Uterus (tissue), 4 donors: ENCODE measurements at places on chromosomes 7 and 10. TPM values are rescaled to one million over a fixed set of nuclear protein-coding genes. Genes with fewer than 3 reads are reported as not detected.

The CPA2 gene
- total RNA-seq: 1.2 TPM

The ATRNL1 gene
- total RNA-seq: 211 TPM

The METTL27 gene
- not detected for total RNA-seq

The TRIM73 gene
- total RNA-seq: 15.6 TPM

The CALML5 gene
- not detected for total RNA-seq

The FGFR2 gene
- total RNA-seq: 157 TPM

The MUC12 gene
- not detected for total RNA-seq

The CARD11 gene
- 0.95 TPM for total RNA-seq

The INSYN2A gene
- not detected for total RNA-seq

The WNT8B gene
- total RNA-seq: not detected

The MSMB gene
- not detected for total RNA-seq

DNA sequence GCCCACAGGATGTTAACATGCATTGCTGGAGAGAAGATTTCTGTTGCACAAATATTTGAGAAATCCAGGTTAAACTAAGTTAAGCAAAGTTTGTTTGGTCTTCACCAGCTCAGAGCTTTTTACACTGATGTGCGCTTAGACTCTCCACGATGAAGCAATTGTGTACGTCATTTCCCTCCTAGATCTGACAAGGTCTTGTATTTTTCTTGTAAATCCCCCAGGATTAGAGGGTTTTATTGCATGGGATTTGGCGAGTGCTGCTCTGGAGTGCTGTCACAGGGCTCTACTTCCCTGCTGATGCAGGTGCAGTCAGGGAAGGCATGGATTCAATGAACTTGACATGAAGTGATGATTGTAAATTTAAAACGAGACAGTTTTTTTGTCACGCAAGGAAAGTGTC, 173.3 kb downstream of the PDE1C start:
- H3K27me3 ChIP-seq: no peaks in the 10 kb centered on the region
- peaks cover 3% of the 10 kb centered on the region for H3K36me3 ChIP-seq
- H3K4me1 ChIP-seq: no peaks in the 10 kb centered on the region
- DNase-seq: no peak
- no peak overlapping the region for H3K27ac ChIP-seq

GRCh38 chr7:73847941-73848723, 5.8 kb upstream of the METTL27 start:
- no peak overlapping the region for H3K4me3 ChIP-seq
- no peaks in the 10 kb centered on the region for H3K36me3 ChIP-seq
- no peak for DNase-seq
- peak overlapping the region; percentile 96 for H3K27ac ChIP-seq

- H3K27ac ChIP-seq: peak overlapping the region; percentile 73
- H3K27me3 ChIP-seq: no peaks in the 10 kb centered on the region
- H3K36me3 ChIP-seq: no peaks in the 10 kb centered on the region
- no peak overlapping the region for H3K4me3 ChIP-seq
- no peaks in the 10 kb centered on the region for H3K4me1 ChIP-seq
- DNase-seq: no peak
Observed at GRCh38 chr7:159067576-159068487, 76.8 kb downstream of the VIPR2 start.

DNA sequence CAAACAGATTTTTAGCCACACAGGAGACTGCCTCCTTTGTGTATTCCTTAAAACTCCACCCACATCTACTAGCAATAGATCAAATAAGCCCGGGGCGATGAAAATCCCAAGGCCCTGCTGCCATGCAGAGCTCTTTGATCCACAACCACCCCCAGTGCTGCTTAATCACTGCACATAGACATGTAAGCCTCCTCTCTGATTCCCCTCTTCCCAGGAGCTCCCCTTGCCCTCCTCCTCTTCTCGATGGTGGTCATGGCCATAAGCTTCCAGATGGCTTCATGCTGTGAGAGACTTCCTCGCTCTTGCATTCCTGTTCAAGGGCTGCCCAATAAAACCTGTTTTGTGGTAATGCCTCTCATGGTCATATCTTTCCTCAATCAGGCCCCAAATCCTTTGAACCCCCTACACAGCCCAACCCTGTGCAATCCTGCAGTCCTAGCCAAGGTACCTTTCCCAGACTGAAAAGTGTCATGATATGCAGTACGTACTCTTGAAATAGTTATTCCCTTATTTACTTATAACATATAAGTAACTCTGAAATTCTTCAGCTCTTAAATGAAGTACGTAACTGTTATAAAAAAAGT, 158.5 kb downstream of the CACNA2D1 start:
- H3K4me3 ChIP-seq: no peak overlapping the region
- DNase-seq: no peak
- no peak overlapping the region for H3K27ac ChIP-seq
- no peaks in the 10 kb centered on the region for H3K27me3 ChIP-seq
- H3K36me3 ChIP-seq: no peaks in the 10 kb centered on the region

DNA sequence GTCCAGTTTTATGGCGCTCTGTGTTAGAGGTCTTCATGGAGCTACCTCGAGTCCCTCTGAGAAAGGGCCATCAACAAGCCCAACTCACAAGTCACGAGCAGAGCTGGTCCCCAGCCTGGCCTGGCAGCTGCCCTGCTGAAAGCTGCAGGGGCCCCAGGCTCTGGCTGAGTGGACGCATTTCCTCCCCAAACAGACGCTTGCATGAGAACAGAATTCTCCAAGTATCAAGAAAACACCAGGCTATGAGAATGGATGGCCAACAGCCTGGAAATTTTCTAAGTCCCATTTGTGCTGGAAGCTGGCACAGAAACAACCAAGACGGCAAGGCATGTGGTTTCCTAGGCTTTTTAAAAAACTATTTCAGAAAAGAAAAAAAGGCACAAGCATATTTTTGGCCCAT, 114.8 kb downstream of the FAM53B start:
- H3K27me3 ChIP-seq: no peaks in the 10 kb centered on the region
- peak overlapping the region; percentile 35 for H3K27ac ChIP-seq
- DNase-seq: no peak
- no peaks in the 10 kb centered on the region for H3K36me3 ChIP-seq

- H3K36me3 ChIP-seq: no peaks in the 10 kb centered on the region
- H3K4me3 ChIP-seq: no peak overlapping the region
- DNase-seq: peak; percentile 27
- H3K27me3 ChIP-seq: no peaks in the 10 kb centered on the region
Observed at GRCh38 chr7:73742753-73743641, 4.4 kb upstream of the ABHD11 start.

GRCh38 chr10:13767676-13768178, 181.0 kb downstream of the PRPF18 start:
- H3K4me3 ChIP-seq: no peak overlapping the region
- no peak overlapping the region for H3K27ac ChIP-seq
- H3K4me1 ChIP-seq: no peaks in the 10 kb centered on the region
- H3K36me3 ChIP-seq: no peaks in the 10 kb centered on the region
- DNase-seq: no peak

DNA sequence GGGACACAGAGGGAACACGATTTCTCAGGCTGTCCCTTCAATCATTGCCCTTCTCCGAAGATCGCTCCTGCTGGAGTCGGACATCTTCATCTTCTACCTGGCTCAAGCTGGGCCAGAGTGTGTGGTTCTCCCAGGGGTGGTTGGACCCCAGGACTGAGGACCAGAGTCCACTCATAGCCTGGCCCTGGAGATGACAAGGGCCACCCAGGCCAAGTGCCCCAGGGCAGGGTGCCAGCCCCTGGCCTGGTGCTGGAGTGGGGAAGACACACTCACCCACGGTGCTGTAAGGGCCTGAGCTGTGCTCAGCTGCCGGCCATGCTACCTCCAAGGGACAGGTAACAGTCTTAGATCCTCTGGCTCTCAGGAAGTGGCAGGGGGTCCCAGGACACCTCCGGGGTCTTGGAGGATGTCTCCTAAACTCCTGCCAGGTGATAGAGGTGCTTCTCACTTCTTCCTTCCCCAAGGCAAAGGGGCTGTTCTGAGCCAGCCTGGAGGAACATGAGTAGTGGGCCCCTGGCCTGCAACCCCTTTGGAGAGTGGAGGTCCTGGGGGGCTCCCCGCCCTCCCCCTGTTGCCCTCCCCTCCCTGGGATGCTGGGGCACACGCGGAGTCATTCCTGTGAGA, 23.3 kb downstream of the TBATA start:
- DNase-seq: no peak
- H3K4me3 ChIP-seq: no peak overlapping the region
- H3K27me3 ChIP-seq: no peaks in the 10 kb centered on the region
- no peaks in the 10 kb centered on the region for H3K36me3 ChIP-seq
- H3K27ac ChIP-seq: no peak overlapping the region

GRCh38 chr10:116115036-116115641, 157.9 kb downstream of the GFRA1 start:
- DNase-seq: no peak
- H3K36me3 ChIP-seq: no peaks in the 10 kb centered on the region
- H3K4me3 ChIP-seq: no peak overlapping the region
- no peak overlapping the region for H3K27ac ChIP-seq

DNA sequence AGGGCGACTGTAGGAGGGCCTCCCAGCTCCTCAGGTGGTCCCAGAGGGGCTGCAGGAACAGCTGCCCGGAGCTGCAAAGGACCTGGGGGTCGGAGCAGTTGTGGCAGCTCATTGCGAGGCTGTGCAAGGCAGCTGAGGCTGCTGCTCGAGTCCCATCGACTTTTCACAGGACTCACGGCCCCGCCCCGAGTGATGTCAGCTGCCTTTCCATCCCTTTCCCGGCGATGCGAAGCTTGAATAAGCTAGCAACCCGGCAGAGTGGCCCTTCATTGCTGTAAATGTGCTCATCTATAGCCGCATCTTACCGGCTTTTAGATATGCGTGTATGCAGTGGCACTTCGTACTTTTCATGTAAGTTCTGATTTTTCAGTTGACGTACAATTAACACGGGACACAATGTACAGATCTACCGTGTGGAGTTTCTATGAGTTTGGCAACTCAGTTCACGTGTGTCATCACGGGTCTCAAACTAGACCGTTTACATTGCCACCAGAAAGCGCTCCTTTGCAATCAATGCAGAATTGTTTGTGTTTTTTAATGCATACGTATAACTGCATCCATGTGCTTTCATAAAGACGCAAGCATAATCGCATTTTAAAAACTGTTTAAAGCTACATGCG, at the start of gene CH25H:
TSS of gene CH25H (minus strand) at position 137 of the 620 bp plus-strand sequence. CDS start at position 112, 25 bp downstream.
- peak; percentile 80 for DNase-seq
- H3K4me3 ChIP-seq: peak within 1 kb of the TSS; percentile 41
- no peaks in the 10 kb centered on the region for H3K27me3 ChIP-seq

GRCh38 chr7:39152701-39153100, 175.0 kb downstream of the POU6F2 start:
- no peaks in the 10 kb centered on the region for H3K4me1 ChIP-seq
- H3K4me3 ChIP-seq: no peak overlapping the region
- H3K36me3 ChIP-seq: no peaks in the 10 kb centered on the region
- H3K27ac ChIP-seq: no peak overlapping the region
- H3K27me3 ChIP-seq: no peaks in the 10 kb centered on the region

GRCh38 chr10:123945325-123945920, 53.8 kb upstream of the CPXM2 start:
- H3K4me3 ChIP-seq: no peak overlapping the region
- DNase-seq: no peak
- H3K27ac ChIP-seq: no peak overlapping the region
- no peaks in the 10 kb centered on the region for H3K27me3 ChIP-seq
- H3K36me3 ChIP-seq: no peaks in the 10 kb centered on the region

GRCh38 chr10:95513008-95513589, 48.1 kb downstream of the SORBS1 start:
- H3K27ac ChIP-seq: peak overlapping the region; percentile 95
- no peak for DNase-seq
- H3K4me1 ChIP-seq: peaks cover 5% of the 10 kb centered on the region
- H3K4me3 ChIP-seq: no peak overlapping the region
- H3K27me3 ChIP-seq: no peaks in the 10 kb centered on the region
- H3K36me3 ChIP-seq: no peaks in the 10 kb centered on the region

- H3K36me3 ChIP-seq: no peaks in the 10 kb centered on the region
- H3K27me3 ChIP-seq: no peaks in the 10 kb centered on the region
- no peak overlapping the region for H3K27ac ChIP-seq
- DNase-seq: no peak
- peaks cover 5% of the 10 kb centered on the region for H3K4me1 ChIP-seq
Observed at GRCh38 chr10:3194871-3195270, 22.3 kb upstream of the PITRM1 start.

- H3K4me3 ChIP-seq: no peak overlapping the region
- H3K36me3 ChIP-seq: no peaks in the 10 kb centered on the region
- no peak for DNase-seq
- H3K27ac ChIP-seq: no peak overlapping the region
Observed at GRCh38 chr10:4329225-4329624, 496.8 kb upstream of the AKR1E2 start.

DNA sequence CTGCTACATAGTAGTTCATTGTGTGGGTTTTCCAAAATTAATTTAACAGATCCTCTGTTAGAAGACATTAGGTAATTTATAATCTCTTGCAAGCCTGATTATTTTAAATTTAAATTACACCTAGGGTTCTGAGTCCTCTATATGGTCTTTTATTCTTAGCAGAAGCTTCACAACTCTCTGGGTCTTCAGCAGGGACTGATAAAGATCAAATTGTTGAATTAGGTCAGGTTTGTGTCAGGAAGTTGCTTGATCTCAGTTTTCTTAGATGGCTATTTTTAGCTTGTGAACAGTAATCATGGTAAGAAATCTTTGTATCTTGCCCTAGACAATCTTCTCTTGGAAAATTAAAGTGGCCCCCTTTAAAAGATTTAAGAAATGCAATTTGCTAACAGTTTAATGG, 183.1 kb upstream of the HDAC9 start:
- H3K4me1 ChIP-seq: no peaks in the 10 kb centered on the region
- no peak for DNase-seq
- no peak overlapping the region for H3K27ac ChIP-seq
- H3K4me3 ChIP-seq: no peak overlapping the region

- H3K27ac ChIP-seq: peak overlapping the region; percentile 96
- peak overlapping the region; percentile 87 for H3K4me3 ChIP-seq
- peak; percentile 56 for DNase-seq
- H3K4me1 ChIP-seq: no peaks in the 10 kb centered on the region
Observed at GRCh38 chr10:60942788-60943315, 1.1 kb downstream of the RHOBTB1 start.

GRCh38 chr7:156845379-156846101, 47.4 kb downstream of the LMBR1 start:
- H3K4me3 ChIP-seq: no peak overlapping the region
- no peak overlapping the region for H3K27ac ChIP-seq
- no peak for DNase-seq
- H3K4me1 ChIP-seq: no peaks in the 10 kb centered on the region
- H3K27me3 ChIP-seq: no peaks in the 10 kb centered on the region

- no peak for DNase-seq
- no peaks in the 10 kb centered on the region for H3K36me3 ChIP-seq
- no peak overlapping the region for H3K27ac ChIP-seq
Observed at GRCh38 chr7:36474283-36475010, 84.8 kb downstream of the ANLN start.
